NCI-H446 (cell line): ENCODE measurements at places on chromosomes 6 and 20.

DNA sequence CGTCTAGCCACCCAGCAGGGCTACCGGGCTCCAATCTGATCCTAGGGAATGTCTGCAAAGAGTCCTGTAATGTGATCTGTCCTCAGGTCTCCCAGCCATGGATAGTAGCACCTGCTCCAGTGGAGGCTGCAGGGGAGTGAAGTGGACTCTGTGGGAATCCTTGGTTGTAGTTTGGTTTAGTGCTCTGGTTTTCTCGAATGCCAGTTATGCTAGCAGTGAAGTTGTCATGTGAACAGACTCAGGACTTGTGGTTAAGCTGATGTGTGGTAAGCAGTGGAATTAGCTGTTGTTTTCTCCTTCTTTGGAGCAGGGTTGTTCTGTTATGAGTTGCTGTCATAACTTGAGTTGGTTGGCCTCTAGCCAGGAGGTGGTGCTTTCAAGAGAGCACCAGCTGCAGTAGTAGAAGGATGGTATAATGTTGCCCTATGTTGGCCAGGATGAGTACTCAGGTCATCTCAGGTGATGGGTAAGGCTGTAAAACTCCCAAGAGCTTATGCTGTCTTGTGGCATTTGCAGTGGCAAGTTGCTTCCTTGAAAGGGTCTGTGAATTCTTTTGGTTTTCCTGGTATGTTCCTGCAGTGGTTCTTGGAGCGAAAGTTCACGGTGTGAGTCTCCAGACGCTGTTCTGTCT, 390.2 kb downstream of the UTRN start:
- DNase-seq = no peak

GRCh38 chr6:25332655-25333071, 53.5 kb downstream of the CARMIL1 start:
- DNase-seq = no peak

DNA sequence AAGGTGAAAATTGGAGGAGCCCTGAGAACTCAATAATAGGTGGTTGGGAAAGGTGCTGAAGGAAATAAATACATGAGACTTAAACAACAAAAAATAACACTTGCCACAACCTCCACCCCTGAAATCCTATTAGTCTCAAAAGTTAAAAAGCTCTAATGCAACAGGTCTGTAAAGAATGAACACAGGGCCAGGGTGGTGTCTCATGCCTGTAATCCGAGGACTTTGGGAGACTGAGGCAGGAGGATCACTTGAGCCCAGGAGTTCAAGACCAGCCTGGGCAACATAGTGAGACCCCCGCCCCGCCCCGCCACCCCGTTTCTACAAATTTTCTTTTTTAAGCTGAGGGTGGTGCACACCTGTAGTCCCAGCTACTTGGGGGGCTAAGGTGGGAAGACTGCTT, 1.1 kb upstream of the ZKSCAN8 start:
- no peak for DNase-seq

GRCh38 chr6:43171707-43172103, 636 bp downstream of the SRF start:
- DNase-seq = no peak

- no peak for DNase-seq
Measured at GRCh38 chr6:14010275-14010674, 85.5 kb downstream of the RNF182 start.

GRCh38 chr6:119834418-119834817, 484.9 kb upstream of the MAN1A1 start:
- DNase-seq = no peak

DNA sequence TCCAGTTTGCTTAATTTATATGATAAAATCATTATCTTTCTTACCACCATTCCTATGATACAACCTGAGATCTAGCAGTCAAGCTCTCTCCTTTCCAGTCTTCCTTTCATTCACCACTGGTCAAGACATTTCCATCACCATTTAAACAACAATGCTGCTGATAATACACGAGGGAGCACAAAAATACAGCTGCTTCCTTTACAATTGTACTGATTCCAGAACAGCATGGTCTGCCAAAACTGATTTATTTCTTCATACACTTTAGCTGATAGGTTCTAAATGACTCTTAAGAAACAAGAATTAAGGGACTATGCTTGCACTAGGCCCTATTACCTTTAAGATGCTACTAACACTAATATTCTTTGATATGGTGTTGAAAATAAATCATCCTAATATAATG, 65.0 kb downstream of the EPM2A start:
- DNase-seq = no peak

DNA sequence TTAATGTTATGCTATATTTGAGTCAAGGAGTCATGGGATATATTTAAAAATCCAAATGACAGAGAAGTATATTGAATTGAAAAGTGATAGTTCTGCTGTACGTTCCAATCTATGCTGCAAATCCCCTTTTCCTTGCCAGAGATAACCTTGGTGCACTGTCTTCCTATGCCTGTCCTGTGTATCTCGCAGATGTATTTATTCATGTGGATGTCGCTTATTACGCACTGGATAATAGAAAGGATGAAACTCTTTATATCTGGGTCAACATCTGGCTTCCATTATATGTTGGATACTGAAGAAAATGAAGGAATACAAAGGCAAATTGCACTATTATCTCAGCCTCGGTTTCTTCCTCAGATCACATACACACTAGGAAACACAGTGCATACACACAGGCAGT, 331.3 kb downstream of the BCKDHB start:
- DNase-seq = no peak
